Naive thymus-derived CD4-positive, alpha-beta T cell (primary cell): ENCODE measurements at places on chromosomes 3 and 15.

DNA sequence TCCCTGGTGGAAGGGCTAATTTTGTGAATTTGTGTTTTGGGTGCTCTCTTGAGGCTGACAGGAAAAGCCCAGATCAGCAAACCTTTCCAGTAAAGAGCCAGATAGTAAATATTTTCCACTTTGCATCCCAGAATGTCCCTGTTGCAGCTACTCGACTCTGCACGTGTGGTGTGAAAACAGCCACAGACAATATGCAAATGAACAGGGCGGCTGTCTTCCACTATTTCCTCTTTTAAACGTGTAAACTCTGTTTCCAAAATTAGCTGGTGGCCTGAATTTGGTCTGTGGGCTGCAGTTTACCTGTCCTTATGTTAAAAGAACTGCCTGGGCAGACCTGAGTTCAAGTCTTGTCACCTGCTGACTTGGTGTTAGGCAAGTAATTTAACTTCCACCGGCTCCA lies 202.7 kb downstream of the EDEM1 start:
- no peaks in the 10 kb centered on the region for H3K4me1 ChIP-seq
- H3K27ac ChIP-seq = no peak overlapping the region
- no peaks in the 10 kb centered on the region for H3K36me3 ChIP-seq
- H3K27me3 ChIP-seq = no peaks in the 10 kb centered on the region
- H3K4me3 ChIP-seq = no peak overlapping the region

DNA sequence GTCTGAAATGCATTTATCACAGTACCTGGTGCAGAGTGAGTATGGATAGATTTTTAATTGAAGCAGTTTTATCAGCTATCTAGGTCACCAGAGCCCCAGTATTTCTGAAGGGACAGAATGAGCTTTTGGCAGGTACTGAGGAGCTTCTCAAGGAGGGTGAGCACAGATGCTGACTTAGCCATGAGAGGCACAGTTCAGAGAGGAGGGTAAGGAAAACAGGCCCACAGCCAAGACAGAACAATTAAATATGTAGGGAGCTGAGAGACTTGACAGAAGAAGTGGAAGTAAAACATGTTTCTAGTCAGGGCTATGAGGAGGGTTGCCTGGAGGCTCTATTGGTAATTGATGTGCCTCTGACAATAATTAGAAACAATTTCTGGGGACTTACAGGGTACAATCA lies 20.1 kb downstream of the ZNF80 start:
- no peak overlapping the region for H3K4me3 ChIP-seq
- no peak overlapping the region for H3K27ac ChIP-seq
- H3K36me3 ChIP-seq = no peaks in the 10 kb centered on the region
- no peak for DNase-seq
- peaks cover 46% of the 10 kb centered on the region for H3K4me1 ChIP-seq

GRCh38 chr3:151035072-151035471 lies 50.4 kb upstream of the MED12L start:
- DNase-seq = no peak
- H3K27me3 ChIP-seq = no peaks in the 10 kb centered on the region
- no peak overlapping the region for H3K27ac ChIP-seq
- H3K4me3 ChIP-seq = no peak overlapping the region

DNA sequence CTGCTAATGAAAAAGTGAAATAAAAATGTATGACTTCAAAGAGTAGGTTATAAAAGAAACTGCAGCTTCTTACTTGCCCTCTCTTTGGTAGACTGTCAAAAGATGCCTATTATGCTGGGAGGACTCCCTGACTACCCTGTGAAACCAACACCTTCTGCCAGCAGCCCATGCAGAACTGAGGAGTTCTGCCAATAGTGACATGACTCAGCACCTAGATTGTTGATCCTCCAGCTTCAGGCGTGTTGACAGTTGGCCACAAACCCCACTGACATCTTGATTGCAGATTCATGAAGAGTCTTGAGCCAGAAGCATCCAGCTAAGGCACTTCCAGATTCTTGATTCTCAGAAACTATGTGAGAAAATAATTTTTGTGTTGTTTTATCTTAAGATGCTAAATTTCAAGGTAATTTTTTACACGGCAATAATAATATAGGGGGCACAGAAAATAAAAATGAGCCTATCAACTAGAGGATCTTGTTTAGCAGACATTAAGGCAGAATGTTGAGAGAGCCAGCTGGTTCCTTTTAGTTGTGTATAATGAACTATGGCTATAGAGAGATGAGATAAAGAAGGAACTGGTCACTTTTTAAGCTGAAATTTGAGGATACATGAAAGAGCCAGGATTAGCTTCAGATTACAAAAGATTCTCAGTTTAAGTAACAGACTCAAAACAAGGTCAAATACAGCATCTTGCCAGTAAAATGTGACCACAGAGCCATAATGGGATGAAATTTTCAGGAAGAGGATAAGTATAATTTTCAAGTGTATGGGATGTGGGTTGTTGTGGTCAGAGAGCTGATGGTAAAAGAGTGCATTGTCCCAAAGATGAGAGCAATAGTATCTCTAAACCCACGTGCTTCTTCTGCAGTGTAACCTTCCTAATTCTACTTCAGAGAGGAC lies 588.7 kb upstream of the CBLB start:
- H3K27ac ChIP-seq = no peak overlapping the region
- H3K27me3 ChIP-seq = no peaks in the 10 kb centered on the region
- no peaks in the 10 kb centered on the region for H3K36me3 ChIP-seq
- H3K4me1 ChIP-seq = no peaks in the 10 kb centered on the region

- peak overlapping the region; percentile 88 for H3K27ac ChIP-seq
- H3K27me3 ChIP-seq = no peaks in the 10 kb centered on the region
- H3K36me3 ChIP-seq = peaks cover 15% of the 10 kb centered on the region
Observed at GRCh38 chr15:64092864-64093626, 593 bp downstream of the CIAO2A start.

DNA sequence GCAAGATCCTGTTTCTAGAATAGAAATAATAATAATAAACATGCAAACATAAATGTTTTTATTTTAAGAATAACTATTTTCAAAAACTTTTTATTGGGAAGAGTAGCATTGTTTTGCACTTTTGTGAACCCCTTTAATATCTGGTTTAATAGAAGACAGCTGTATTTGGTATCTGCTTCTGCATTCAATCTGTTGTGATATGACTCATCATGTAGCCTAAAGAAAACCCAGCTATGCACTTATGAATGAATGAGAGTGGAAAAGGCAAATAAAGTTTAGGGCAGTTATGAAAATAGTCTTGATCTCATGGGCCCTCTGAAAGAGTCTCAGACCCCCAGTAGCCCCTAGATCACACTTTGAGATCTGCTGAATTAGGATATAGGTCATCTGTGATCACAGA lies 100.4 kb upstream of the PPP2R3A start:
- no peak for DNase-seq
- no peaks in the 10 kb centered on the region for H3K4me1 ChIP-seq
- no peaks in the 10 kb centered on the region for H3K27me3 ChIP-seq
- H3K36me3 ChIP-seq = no peaks in the 10 kb centered on the region
